ENCODE measurements at places on chromosomes 2 and 18.

DNA sequence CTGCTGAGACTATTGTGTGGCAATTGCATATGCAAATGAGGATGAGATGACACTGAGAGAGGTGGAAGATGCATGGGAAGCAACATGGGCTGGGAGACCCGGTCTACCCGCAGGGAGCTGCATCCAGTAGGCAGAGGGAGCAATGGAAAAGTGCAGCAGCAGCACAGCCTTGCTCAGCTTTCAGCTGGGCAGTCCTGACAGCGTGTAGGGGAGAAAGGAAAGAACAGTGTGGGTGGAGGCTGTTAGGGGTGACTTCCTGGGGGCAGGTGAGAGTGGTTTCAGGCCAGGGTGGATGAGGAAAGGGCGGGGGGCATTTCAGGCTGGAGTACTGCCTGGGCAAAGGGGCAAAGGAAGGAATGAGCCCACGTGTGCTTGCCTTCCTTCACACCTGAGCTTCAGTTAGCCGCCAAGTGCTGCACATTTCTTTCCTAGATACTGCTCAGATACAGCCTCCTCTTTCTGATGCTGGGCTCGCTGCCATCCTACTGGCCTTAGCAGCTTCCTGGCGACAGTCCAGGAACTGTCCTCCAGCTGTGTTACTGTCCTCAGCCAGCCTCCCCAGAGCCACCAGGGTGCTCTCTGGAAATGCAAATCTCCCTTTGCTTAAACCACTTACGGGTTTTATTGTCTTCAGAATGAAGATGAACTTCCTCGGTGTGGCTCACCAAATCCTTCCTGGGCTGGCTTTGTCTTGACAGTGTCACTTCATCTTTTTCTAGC lies 276.3 kb downstream of the TSN start:
- DNase-seq = no peak

DNA sequence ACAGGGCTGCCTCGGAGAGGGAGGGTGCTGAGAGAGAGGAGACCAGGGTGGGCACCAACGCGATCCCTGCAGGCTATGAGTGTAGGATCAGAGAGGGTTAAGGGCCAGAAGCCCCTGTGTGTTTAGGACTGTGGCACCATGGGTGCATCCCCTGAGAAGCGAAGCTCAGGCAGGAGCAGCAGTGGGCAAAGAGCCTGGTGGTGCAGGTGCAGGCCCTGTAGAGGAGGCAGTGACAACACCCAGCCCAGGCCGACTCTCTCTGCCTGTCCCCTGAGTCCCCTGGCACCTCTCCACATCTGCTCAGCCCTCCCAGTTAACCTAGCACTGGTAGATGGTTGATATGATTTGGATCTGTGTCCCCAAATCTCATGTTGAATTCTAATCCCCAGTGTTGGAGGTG lies 139.8 kb downstream of the RNF152 start:
- no peak for DNase-seq

DNA sequence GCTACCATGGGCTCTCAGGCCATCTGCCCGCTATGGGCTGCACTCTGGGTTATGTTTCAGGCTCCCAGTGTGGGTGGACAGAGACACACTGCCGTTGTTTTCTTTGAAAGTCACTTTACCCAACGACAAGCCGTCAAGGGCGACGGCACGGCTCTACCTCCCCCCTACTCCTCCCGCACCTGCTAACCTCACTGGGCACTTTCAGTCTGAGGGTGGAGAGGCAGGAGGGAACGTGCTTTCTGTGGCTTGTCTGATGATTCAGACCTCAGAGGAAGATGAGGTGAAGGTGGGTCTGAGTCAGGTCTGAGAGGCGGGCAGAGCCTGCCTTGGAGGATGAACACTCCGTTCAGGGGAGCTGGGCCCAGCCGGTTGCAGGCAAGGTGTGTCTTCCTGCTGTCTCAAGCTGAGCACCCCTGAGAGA lies 147.6 kb upstream of the HDAC4 start:
- DNase-seq = no peak

DNA sequence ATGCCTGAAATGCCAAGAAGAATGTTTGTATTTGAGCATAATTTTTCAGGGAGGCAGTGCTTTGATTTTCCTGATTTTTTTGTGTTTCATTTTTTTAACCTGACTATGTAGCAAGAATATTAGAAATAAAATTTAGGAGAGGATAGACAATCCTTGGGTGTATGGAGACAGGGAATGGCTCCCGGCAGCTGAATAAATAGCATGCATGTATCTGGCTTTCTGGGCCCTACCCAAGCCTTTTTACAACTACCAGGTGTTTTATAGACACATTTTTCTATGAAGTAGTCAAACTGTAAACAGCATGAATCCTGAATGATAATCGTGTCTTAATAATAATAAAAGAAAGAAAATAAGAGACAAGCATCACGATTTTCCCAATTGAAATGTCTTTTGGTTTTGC lies 52.4 kb downstream of the WIPF1 start:
- no peak for DNase-seq

GRCh38 chr2:12642859-12643258 lies 73.9 kb upstream of the TRIB2 start:
- DNase-seq = no peak

- no peak for DNase-seq
Measured at GRCh38 chr2:229296016-229296415, 24.9 kb upstream of the PID1 start.

GRCh38 chr18:75159646-75160356 lies 49.1 kb downstream of the PTGR3 start:
- DNase-seq = no peak

DNA sequence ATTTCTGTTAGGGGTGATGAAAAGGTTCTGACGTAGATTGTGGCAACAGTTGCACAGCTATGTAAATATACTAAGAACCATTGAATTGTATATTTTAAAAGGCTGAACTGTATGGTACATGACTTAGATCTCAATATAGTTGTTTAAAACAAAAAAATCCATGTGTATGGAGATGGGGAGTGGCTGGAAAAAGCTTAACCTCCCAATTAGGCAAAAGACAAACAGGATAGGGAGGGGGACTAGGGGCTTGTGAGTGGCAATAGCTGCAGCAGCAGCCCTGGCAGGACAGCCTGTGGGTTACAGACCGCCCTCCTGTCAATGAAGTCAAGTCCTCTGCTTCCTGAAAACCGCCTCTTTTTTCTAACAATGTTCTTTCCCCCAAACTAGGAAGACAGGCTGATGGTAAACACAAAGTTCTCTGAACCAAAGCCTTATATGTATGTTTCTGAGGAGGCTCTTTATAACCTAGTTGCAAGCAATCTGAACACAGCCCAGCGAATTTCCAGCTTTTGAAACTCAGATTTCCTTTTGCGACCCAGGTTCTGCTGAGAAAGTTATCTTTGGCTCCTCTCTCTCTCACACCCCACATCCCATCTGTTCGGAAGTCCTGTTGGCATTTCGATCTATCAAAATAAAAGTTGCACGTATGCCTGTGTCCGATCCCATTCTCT lies 10.3 kb downstream of the ATP8B1 start:
- no peak for DNase-seq

DNA sequence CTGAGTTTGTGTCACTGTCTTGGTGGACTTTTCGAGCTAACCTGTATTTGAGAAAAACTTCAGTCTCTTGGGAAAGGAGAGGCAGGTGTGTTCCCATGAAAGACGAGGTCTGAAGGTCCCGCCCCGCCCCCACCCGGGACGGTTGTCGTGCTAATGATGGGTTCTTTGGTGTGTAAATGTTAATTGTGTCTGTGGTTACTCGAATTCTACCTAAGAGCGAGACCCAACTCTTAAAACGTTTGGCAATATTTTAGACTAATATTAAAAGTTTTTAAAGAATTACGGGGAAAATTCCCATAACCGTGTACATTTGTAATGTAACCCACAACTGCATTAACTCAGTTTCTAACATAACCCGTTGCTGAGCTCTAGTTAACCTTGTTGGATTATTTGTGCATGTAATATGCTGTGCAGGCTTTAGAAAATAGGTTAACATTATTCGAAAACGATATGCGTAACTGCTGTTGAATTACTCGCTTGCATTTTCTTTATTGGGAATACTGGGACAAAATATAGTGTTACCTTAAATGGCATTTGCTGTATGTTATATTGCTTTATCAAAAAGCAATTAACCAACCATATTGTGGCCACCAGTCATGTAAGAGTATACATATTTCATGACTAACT lies 833 bp downstream of the EPB41L5 start:
- DNase-seq = no peak

DNA sequence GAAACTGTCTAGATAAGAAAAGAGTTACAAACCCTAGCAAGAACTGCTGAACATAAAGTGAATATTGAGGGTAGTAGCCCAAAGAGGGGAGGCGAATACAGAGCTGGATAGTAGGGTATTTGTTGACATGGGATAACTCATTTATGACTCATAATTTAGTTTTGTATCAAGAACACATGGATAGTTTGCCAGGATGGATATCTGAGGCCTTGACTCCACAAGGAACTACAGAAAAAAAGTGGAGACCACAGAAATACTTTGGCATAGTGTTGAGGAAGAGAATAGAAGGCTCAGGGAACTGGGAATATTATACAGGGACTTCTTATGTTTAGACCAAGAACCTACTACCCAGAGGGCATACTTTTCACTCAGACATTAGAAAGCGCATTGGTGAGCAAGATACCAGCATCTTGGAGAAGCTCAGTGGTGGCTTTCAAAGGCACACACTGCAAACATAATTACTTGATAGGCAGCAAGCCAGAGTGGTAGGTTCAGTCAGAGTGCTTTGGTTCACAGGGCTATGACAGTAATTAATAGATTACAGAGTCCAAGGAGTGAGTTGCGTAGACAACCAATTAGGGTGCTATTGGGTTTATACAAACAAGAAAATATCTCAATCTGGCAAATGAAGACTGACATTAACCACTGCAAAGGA lies 51.9 kb upstream of the ZBTB7C start:
- no peak for DNase-seq

- DNase-seq = no peak
Measured at GRCh38 chr2:188785490-188785889, 188.7 kb upstream of the COL3A1 start.

DNA sequence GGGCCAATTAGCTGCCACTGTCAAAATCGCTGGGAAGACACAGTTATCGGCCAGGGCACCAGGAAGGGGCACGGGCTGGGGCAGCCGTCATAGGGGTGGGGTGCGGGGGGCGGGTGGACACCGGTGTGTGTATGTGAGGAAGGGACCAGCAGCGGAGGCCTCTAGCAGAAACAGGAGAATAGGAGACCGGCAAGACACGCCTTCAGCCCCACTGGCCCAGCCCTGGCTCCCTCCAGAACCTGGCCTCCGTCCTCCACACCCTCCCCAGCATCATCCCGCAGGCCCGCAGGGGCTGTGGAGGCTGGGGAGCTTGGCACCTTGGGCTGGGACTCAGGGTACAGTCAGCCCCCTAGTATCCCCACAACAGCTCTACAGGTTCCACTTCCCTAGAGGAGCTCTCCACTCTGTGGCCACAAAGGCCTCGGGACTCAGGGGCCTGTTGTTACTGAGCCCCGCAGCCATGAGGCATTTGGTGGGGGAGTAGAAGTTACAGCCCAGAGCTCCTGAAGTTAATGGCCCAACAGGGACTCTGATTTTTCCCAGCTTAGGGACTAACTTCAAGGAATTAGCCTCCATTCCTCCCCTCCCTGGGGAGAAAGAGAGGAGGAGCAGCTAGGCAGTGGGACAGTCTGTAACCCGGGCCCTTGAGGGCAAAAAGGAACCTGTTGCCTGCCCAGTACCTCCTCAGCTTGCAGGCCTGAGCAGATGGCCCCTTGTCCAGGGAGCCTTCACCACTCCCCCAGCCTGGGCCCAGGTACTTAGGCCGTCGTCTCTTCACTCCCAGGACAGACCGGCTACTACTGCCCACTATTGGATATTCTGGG lies 19.9 kb downstream of the SH2D6 start:
- DNase-seq = no peak

DNA sequence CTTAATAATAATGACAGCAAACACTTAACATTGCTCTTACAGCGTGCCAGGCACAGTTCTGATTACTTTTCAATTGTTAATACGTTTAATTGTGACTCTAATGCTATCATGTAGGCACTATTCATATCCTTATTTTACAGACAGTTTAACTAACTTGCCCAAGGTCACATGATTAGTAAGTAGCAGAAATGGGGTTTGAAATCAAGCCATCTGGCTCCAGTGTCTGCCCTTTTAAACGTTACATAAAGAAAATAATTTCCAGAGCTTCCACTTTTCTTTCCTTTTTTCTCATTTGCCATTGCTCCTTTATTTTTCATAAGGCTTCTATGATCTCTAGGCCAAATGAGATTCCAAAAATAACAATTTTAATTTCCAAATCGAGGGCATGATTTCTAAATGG lies 50.6 kb upstream of the IKZF2 start:
- DNase-seq = no peak

DNA sequence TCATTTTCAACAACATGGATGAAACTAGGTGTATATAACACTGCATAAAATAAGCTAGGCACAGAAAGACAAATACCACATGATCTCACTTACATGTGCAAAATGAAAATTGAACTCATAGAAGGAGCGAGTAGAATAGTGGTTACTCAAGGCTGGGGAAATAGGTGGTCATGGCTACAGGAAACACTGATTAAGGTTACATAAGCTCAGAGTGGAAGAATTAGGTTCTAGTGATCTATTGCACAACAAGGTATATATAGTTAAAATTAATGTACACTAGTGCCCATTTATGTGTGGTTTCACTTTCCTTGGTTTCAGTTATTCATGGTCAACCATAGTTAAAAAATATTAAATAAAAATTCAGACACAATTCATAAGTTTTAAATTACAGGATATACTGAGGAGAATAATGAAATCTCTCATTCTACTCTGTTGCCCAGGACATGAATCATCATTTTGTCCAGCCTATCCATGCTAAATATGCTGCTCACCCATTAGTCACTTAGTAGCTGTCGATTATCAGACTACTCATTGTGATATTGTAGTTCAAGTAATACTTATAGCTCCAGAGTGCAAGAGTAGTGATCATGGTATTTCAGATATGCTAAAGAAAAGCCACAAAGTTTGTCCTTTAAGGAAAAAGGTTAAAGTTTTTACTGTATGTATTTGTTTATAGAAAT lies 1530.9 kb upstream of the LRRTM1 start:
- no peak for DNase-seq

DNA sequence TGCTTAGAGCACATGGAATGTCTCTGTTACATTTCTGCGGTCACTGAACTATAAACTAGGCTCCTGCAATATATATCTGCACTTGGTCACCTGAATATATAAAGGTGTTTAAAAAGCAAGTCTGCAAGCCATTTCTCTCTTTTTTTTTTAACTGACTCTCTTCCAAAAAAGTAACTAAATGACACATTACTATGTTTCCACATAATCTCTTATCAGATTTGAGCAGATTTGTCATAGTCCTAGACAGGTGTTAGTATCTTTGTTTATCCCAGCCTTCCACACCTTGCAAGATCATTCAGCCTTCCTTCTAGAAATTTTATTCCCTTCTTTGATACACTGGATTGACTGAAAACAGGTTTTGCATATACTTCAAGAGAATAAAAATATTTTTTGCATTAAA lies 86.7 kb upstream of the KLF7 start:
- no peak for DNase-seq

DNA sequence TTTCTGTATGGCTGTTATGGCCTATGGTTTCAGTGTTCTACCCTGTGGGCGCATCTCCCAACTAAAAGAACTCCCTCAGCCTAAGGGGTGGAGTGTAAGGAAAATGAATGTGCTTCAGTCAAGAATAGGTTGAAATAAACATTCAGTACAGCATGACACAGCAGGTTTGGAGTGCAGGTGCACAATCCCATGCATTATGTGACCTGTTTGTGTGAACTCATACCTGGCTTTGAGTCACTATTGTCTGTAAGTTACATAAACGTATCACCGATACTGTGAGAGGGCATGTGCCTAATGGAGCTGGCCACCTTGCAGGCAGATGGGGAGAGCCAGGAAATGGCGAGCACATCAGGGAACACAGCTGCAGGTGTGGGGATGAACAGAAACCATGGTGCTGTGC lies 216.0 kb downstream of the DSEL start:
- DNase-seq = no peak
